ENCODE measurements at places on chromosomes 13 and 19. TPM values are rescaled to one million over a fixed set of nuclear protein-coding genes. Genes with fewer than 3 reads are reported as not detected.

ZNF83 gene
- 31.2 TPM for total RNA-seq

DNA sequence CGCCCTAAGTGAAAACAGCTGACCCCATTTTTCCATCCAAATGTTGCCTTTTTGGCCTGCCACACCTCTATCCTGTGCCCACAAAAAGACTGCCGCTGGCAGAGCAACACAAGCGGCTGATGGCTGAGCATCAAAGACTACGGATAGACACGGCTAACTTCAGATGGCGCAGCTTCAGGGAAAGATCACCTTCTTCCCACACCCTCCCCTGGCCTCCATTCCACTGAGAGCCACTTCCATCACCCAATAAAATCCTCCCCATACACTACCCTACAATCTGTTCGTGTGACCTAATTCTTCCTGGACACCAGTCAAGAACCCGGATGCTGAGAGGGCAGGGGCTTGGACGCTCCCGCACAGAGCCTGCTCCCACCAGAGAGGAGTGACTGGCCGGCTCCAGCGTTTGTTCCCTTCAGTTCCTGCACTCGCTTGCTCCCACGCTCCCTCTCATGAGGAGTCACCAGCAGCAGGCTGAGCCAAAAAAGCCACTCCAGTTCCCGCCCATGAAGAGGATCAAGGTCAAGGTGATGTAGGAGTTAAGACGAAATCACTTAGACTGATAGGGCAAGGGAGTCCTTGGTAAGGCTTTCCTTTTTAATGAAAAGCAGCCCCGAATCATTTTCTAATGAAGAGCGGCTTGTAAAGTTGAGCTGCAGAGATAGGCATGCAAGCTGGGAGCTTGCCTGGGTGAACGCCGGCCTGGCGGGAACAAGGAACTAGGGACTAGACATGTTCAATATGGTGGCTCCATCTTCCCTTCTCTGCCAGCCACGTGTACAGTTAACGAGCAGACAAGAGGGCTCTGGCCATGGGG is 35.7 kb downstream of the TSKS start:
- DNase-seq: no peak
- H3K36me3 ChIP-seq: no peaks in the 10 kb centered on the region
- H3K4me3 ChIP-seq: no peak overlapping the region
- no peak overlapping the region for H3K27ac ChIP-seq

CYP4F8 gene
- not detected for total RNA-seq

DNA sequence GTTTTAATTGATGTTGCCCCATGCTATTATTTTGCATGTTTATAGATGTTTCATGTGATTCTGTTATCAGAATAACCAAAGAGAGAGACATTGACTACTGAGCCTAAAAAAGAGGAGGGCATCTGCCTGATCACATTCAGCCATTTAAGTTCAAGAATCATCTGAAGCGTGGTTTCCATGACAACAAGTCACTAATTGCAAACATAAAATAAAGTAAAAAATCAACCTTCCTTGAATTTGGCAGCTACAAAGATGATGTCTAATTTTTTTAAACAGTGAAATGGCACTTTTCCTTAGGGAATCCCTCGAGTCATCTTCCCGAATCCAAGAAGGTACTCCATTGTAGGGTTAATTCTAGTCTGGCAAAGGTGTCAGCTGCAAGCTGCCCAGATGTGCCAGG is 884.2 kb downstream of the DIAPH3 start:
- H3K4me3 ChIP-seq: no peak overlapping the region
- peaks cover 2% of the 10 kb centered on the region for H3K27me3 ChIP-seq
- no peak for DNase-seq

DNA sequence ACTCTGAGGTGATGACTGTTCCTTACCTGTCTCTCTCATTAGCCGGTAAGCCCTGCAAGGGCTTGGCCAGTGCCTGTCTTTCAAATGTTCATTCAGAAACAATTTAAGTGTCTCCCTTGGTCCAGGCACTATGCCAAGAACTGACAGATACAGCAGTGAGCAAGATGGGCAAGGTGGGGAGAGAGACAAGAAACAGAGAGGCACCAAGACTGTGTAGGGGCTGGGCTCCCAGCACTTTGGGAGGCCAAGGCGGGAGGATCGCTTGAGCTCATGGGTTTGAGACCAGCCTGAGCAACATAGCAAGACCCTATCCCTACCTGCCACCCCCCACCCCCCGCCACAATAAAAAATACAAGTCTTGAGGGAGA is 1.3 kb upstream of the CCNE1 start:
- peaks cover 14% of the 10 kb centered on the region for H3K36me3 ChIP-seq
- H3K27ac ChIP-seq: peak overlapping the region; percentile 86
- no peaks in the 10 kb centered on the region for H3K27me3 ChIP-seq
- peaks cover 17% of the 10 kb centered on the region for H3K4me1 ChIP-seq
- peak; percentile 15 for DNase-seq
- peak overlapping the region; percentile 82 for H3K4me3 ChIP-seq

DNA sequence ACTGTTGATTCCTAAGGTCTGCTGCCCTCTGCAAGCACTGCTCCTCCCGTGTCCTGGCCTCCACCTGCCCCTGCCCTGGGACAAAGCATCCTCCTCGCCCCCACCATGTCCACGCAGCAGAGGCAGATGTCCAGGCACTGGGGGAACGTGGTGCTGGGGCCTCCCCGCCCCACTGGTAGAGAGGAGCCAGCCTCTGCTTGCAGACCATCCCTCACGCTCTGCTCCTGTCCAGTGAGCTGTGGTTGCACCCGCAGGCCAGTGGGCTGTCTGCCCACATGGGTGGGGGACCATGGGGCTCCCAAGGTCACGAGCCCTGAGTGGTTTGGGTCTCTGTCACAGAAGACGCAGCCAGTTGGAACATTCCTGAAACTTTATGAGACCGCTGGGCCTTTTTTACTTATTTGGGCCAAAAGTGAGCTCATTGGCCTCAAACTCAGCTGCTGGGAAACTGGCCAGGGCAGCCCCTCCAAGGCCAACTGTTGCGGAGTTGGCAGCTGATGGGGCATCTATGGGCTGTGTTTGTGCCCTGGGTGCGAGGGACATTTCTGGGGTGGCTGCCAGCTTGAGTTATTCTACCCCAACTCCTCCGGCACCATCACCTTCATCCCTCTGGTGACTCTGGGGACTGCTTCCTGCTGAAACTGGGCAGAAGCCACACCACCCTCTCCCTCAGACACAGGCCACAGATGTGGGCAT is 64.8 kb upstream of the F7 start:
- H3K27me3 ChIP-seq: no peaks in the 10 kb centered on the region
- no peak for DNase-seq
- no peak overlapping the region for H3K4me3 ChIP-seq
- H3K4me1 ChIP-seq: no peaks in the 10 kb centered on the region
- H3K27ac ChIP-seq: no peak overlapping the region
- no peaks in the 10 kb centered on the region for H3K36me3 ChIP-seq

HAUS5 gene
- total RNA-seq: 43.1 TPM

DNA sequence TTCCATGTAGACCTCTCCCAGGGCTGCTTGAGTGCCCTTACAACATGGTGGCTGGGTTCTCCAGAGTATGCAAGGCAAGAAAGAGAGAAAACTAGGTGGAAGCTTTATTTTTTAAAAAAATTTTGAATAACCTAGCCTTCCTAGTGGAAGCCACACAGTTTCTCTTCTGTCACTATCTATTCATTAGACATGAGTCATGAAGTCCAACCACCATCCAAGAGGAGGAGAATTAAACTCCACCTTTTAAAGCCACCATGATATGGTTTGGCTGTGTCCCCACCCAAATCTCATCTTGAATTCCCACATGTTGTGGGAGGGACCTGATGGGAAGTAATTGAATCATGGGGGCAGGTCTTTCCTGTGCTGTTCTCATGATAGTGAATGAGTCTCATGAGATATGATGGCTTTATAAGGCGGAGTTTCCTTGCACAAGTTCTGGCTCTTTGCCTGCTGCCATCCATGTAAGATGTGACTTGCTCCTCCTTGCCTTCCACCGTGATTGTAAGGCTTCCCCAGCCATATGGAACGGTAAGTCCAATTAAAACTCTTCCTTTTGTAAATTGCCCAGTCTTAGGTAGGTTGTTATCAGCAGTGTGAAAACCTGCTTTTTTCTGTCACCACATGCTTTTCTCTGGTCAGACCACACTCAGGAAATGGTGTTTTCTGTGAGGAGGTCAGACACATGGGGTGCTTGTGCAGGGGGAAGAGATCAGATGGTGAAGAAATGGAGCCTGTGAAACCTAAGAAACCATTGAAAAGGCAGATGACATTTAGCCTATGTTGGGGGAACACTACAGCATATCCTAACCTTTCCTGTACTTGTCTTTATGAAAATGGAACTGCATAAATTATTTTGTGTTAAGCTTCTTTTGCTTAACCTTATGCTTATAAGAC is 57.7 kb downstream of the ANKRD10 start:
- DNase-seq: no peak
- no peak overlapping the region for H3K4me3 ChIP-seq
- no peaks in the 10 kb centered on the region for H3K36me3 ChIP-seq
- H3K27ac ChIP-seq: no peak overlapping the region

DNA sequence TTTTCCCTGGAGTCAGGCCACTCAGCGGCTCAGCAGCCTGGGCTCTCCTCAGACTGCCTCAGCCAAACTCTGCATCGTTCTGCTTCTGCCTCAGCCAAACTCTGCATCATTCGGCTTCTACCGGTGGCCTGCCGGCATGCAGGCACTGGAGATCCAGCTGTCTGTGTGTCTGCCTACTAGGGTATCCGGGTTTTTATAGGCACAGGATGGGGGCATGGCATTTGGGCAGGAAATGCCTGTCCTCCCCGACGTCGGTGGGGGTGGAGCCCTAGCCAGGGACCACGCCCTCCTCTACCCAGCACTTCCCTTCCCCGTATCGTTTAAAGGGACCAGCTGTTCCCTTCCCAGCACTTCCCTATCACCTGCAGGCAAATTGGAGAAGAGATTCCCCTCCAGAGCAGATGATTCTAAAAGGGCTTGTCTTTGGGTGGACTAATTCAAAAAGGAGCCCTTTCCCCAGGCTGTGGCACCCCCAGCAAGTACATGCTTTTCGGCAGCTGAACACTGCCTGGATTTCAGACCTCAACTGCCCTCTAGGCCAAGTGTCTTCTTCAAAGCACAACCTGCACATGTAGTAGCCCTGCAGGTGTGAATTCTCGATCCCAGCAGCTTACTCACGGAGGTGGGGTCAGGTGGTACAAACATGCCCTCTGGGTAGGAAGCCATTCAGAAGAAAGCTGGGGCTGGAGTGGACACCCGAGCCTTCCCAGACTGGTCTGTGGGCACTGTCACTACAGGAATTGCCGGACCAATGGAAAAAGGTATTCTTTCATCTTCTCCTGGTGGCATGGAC is 25.4 kb upstream of the GPR12 start:
- peak; percentile 64 for DNase-seq
- H3K4me3 ChIP-seq: peak overlapping the region; percentile 66
- H3K27ac ChIP-seq: no peak overlapping the region
- no peaks in the 10 kb centered on the region for H3K36me3 ChIP-seq
- peaks cover 10% of the 10 kb centered on the region for H3K4me1 ChIP-seq
- no peaks in the 10 kb centered on the region for H3K27me3 ChIP-seq

DNA sequence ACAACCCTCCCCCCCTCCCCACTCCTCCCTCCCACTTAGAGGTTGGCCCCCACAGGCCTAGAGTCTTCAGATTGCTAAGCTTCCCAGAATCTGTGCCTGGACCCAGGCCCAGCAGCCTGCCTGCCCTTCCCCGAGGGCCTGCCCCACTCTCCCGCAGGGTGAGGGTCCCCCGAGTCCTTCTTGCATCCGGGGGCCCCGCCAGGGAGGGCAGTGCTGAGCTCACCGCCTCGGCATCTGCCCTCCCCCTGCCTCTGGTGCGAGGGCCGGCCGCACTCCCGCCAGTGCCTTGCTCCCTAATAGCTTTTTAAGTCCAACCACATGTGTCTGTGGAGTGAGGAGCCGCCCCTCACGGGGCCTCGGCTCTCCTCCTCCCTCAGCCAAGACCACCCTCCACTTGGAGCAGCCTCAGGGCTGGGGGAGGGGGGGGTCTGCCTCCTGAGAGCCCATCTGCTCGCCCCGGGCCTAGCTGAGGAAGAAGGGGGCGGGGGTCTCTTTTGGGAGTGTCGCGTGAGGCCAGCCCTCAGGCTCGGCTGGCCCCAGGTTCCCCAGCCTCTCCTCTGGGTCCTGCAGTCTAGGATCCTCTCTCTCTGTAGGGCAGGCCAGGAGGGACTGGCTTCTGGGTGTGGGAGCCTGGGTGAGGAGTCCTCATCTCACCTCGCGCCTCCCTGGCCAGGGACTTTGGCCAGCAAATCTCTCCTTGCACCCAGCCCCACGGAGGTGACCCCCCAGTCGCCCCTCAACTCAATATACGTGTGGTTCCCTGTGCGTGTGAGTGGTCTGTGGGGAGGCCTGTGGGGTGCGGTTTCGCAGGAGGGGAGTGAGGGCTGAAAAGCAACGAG is 47.2 kb downstream of the LYL1 start:
- peaks cover 3% of the 10 kb centered on the region for H3K4me1 ChIP-seq
- DNase-seq: no peak
- peaks cover 7% of the 10 kb centered on the region for H3K27me3 ChIP-seq
- H3K27ac ChIP-seq: no peak overlapping the region
- H3K36me3 ChIP-seq: no peaks in the 10 kb centered on the region
- no peak overlapping the region for H3K4me3 ChIP-seq

DNA sequence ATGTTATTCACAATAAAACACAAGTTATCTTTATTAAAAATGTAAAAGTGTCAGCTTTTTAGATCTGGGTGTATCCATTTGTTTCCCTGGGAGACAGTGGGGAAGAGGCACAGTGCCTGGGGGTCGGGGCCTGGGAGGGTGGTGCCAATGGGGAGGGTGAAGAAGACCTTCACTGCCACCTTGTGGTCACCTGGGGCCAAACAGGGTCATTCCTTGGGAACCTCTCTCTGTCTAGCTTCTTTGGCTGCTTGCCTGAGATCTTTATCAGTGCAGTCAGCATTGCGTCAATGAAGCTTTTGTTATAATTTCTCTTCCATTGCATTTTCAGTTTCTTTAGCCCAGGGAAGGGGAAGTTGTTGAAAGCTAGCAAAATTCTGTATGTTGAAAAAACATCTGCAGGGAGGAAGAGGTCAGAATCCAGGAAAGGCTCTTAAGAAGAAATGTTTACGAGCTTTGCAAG is 39.1 kb downstream of the PCDH8 start:
- H3K27ac ChIP-seq: no peak overlapping the region
- DNase-seq: peak; percentile 68
- H3K36me3 ChIP-seq: no peaks in the 10 kb centered on the region
- peaks cover 15% of the 10 kb centered on the region for H3K27me3 ChIP-seq

GEMIN7 gene
- total RNA-seq: 30.1 TPM

MCEMP1 gene
- not detected for total RNA-seq

DNA sequence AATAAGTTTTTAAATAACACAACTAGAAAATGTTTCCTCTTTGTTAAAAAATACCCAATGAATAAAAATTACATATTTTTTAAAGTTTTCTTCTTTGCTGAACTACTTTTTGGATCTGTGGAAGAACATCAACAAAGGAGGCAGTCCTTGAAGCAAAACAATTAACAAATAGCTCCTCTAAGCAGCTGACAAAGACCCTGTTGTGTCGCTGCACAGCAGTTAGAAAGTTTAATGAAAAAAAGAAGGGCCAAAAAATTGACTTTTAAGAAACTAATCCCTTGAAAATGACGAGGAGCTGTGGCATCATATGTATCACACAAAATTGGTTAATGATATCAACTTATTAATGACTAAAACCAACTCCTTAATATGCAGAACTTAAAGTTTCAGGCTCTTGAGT is 72.1 kb downstream of the SLITRK1 start:
- H3K4me3 ChIP-seq: no peak overlapping the region
- H3K4me1 ChIP-seq: no peaks in the 10 kb centered on the region
- H3K27me3 ChIP-seq: no peaks in the 10 kb centered on the region
- H3K27ac ChIP-seq: no peak overlapping the region

TMEM150B gene
- total RNA-seq: not detected

ZNF568 gene
- total RNA-seq: 6.3 TPM

Measured in activated CD4-positive, alpha-beta memory T cell treated with anti-CD3 and anti-CD28 coated beads for 36 hours (primary cell).